ENCODE measurements at places on chromosomes 11 and 22.
A peak's percentile ranks its signal among the peaks of the same experiment; 100 is the strongest.

DNA sequence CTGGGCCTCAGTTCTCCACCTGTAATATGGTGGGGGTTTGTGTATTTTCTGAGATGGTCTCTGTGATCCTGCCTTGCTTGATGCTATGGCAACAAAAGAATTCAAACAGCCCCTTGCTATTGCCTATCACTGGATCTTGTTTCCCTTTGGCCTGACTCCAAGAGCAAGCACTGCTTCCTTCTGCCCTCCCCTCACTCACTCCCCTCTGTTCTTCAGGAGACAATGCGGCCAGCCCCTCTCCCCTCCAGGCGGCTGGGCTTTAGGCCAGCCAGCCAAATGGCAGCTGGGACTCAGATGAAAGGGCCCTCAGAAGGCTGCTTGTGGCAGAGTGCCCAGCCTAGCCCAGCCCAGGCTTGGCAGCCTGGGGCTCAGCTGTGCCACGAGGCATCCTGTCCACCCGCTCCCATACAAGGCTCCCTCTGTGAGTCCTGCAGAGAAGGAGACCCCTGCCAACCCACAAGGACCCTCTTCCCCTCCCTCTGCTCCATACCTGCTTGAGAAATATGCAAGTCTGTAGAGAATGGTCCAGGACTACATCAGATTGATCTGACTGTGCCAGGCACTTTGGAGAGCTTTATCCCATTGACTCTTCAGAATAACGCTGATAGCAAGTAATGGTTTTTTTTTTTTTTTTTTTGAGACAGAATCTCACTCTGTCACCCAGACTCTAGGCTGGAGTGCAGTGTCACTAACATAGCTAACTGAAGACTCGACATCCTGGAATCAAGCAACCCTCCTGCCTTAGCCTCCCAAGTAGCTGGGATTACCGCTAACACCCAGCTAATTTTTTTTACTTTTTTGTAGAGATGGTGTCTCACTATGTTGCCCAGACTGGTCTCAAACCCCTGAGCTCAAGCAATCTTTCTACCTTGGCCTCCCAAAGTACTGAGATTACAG, 7.6 kb upstream of the KCTD14 start:
- no peak for DNase-seq

DNA sequence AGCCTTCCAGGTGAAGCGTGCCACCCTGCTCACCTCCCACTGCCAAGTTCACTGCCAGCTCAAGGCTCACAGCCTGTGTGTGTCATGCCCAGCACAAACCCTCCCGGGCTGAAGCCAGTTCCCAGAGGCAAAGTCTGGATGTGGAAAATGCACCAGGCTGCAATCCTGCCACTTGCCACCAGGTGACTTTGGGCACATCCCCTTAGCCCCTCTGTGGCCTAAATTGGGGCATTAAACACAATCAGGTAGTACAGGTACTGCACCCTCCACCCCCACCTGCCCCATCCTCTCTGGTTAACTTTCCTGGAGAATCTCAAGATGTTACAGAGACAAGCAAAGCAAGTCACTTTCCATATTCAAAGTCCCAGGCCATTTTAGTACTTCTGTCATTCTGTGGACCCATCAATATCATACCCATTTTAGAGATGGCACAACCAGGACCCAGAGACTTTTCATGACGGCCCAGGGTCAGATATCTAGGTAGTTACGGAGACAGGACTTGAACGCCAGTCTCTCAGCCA, 1.8 kb upstream of the RASD2 start:
- DNase-seq, result peak; percentile 42

- DNase-seq, result no peak
Observed at GRCh38 chr11:61341706-61342105, 8.7 kb downstream of the TKFC start.

GRCh38 chr11:12167061-12168000, 56.9 kb downstream of the MICAL2 start:
- DNase-seq, result peak; percentile 63

DNA sequence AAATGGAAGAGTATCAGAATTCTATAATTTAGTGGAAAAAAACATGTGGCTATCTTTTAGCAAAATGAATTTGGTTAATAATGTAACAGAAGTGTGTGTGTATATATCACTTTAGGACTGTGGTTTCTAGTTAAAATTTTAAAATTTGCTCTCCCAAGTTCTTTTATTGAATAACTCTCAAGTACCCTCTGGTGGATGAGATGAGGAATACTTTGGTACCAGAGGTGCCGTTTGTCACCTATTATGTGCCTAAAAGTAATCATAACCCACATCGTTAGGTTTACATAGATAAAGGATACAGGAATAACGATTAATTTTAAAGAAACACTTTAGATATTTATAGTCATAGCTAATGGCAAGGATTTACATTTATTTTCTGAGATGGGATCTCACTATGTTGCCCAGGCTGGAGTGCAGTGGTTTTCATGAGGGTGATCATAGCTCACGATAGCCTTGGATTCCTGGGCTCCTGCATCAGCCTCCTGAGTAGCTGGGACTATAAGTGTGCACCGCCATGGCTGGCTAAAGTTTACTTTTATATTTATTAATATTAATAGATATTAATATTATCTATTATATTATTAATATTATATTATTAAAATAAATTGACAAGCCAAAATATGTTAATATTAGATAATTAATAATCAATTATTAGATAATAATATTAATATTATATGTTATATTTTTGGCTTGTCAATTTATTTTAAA, 66.7 kb upstream of the CAPRIN1 start:
- no peak for DNase-seq

GRCh38 chr11:61106894-61107470, 4.7 kb downstream of the CD5 start:
- no peak for DNase-seq

DNA sequence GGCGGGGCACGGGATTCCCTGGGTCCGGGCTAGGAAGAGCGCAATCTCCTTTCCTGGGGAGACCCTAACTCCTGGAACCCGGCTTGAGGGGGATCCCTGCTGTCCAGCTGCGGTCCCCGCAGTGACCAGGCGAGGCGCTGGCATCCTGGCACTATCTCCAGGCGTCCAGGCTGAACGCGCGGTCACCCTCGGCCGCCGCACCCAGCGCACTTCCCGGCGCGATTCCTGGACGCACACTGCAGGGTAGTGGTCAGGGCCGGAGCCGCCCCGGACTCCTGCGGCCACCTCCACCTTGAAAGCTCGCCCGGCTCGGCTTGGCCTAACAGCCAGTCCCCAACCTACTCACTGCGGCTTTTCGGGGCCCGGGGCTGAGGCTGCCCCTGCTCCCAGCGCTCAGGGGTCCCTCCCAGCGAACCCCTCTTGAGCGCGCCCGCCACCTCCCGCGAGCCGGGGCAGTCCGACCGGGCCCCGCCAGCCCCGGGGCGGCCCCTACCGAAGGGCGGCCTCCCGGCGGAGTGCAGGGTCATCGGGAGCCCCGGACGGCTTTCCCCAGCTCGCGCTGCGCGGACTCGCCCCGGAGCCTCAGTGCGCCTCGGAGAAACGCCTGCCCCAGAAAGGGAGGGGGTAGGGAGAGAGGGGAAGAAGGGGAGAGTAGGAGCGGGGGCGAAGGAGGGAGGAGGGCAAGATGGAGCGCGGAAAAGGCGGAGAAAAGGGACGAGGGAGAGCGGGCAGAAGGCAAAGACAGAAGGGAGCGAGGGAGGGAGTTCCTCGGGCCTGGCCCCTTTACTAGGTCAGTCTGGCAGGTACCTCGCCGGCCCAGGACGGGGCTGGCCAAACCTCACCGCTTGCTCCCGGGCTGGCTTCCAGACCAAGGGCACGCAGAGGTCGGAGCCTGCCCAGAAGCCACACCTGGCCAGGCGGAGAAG, 1.0 kb downstream of the POU2AF3 start:
- peak; percentile 60 for DNase-seq

GRCh38 chr11:93784935-93785360, 866 bp downstream of the MED17 start:
- DNase-seq, result no peak

DNA sequence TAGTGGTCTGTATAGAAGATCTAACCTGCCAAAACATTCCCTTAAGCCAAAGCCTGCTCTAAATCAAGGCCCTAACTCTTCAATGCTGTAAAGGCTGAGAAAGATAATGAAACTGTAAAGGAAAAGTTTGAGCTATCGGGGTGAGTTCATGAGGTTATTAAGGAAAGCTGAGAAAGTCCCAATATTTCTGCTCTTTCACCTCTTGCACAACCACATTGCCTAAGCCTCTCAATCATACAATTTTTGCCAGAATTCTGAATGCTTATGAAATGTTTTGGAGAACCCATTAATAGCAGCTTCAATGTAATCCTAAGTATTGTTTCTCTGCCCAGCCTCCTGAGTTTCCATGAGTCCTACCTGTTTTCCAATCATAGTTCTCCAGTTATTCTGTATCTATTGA, 373.2 kb downstream of the LUZP2 start:
- no peak for DNase-seq

DNA sequence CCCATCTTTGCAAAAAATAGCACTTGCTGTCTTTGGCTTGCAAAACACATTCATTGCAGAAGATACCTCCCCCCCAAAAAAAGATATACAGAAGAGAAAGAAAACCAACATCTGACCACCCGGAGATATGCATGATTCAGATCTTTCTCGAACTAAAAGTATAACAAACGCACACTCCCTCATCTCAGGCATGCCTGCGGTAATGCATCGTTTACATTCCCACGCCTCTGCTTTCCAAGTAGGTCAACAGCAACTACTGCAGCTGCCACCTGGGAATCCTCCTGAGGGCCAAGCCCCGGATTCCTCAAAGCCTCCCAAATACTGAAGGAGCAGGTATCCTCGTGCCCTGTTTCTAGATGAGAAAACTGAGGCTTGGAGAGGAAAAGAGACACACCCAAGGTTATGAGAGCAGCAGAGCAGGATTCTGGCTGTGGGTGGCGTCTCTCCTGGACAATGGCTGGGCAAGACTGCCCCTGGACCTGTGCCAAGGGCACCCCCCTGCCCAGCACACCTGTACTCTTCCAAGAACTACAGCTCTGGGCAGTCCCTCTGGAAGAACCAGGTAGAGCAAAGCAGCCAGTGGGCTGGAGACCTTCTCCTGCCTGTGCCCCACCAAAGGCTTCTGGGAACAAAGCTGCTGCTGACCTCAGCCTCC, 38.1 kb downstream of the NUP50 start:
- DNase-seq, result peak; percentile 64

DNA sequence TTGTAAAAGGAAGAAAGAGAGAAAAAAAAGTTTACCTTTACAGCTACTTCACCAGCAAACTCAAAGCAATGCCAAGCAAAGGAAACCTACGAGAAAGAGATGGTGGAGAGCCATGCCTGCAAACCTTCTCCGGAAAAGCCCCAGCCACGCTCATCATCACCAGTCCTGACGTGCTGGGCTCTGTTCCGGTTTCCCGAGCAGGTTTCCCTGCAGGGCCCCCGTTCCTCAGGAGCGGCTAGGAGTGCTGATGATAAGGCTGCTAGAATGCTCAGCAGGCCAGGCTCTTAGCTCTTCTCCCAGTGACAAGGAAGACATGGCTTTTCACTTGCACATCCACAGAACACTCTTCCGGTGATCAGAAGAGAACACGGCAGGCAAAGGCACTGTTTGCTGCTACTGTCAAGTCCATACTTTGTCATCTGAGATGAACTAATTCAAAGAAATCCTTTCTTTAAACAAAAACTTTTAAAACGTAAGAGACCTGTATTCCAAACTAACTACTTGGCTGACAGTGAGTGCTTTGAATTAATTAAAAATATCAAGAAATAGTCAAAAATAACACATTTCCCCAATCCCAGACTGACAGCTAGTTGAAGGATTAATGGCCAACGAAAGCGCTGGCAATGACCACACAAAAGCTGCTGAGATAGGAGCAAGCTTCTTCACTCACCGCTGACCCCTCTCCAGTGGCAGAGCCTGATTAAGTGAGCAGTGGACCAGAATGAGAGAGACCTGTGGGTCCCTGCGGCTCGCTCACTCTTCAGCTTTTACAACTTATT, 35.8 kb downstream of the DUSP8 start:
- DNase-seq, result no peak

DNA sequence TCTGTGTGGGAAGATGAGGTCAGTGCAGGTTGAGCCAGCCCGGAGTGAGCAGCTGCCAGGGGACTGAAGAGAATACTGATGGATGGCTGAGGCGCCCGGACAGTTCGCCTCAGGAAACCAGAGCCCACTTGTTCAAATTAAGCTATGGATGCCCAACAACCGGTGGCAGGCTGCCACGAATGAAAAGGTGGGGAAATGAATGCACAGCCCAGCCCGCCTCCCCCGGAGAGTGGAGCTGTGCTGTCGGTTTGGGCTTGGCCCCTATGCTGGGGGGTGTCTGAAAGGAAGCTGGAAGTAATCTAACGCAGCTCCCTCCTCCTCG, 21.9 kb downstream of the HSPA8 start:
- no peak for DNase-seq

GRCh38 chr11:17864478-17864941, 129.9 kb downstream of the KCNC1 start:
- DNase-seq, result peak; percentile 6

DNA sequence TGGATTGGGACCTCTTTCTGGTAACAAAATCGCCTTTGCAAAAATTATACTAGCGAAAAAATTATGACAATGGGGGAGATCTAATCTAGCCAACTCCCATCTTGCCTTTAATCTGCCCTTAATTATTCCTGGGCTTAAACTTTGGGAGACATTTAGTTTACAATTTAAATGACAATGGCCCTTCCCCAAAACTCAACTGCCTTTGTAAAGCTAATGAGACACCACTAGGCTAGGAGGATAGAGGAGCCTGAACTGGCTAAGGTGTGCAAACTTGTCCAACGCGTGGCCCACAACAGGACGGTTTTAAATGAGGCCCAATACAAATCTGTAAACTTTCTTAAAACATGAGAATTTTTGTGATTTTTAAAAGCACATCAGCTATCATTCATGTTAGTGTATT, 67.3 kb downstream of the RSF1 start:
- no peak for DNase-seq

DNA sequence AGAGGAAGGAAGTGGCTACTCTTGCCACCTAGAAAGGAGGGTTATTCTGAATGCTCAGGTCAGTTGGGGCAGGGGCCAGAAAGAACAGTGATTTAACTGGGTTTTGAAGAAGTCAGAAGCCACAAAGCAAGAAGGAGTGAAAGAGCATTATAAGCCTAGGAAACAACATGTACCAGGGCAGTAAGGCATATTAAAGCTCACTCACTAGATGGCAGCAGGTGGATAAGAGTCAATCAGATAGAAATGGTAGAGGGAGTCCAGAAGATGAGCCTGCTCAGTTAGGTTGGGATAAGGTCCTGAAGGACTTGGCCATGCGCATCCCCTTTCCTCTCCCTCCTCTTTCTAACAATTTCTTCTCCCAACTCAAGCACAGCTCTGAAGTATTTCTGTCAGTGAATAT, 22.0 kb upstream of the PATE1 start:
- DNase-seq, result peak; percentile 30

- DNase-seq, result no peak
Observed at GRCh38 chr22:41781507-41781906, 19.0 kb upstream of the CCDC134 start.

GRCh38 chr11:9973921-9974320, 310.0 kb downstream of the SWAP70 start:
- DNase-seq, result no peak
